ENCODE measurements at places on chromosomes 3 and 15.

GRCh38 chr15:70264014-70264582, 166.4 kb upstream of the TLE3 start:
- no peak for DNase-seq

DNA sequence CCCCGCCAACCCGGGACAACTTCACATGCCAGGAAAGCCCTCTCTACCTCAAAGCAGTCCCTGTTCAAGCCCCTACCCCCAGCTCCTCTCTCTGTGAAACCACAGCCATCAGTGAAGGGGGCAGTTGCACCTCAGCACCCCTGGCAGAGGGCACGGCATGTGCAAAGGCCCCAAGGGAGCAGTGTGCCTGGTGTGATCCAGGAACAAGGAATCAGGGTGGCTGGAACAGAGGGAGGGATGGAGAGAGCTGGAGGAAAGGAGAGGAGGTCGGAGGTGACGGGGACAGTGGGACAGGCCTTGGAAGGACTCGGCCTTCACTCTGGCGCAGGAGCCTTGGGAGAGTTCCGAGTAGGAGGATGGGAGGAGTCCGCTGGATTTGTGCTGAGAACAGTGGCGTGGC, 26.5 kb upstream of the IQSEC1 start:
- DNase-seq = no peak

DNA sequence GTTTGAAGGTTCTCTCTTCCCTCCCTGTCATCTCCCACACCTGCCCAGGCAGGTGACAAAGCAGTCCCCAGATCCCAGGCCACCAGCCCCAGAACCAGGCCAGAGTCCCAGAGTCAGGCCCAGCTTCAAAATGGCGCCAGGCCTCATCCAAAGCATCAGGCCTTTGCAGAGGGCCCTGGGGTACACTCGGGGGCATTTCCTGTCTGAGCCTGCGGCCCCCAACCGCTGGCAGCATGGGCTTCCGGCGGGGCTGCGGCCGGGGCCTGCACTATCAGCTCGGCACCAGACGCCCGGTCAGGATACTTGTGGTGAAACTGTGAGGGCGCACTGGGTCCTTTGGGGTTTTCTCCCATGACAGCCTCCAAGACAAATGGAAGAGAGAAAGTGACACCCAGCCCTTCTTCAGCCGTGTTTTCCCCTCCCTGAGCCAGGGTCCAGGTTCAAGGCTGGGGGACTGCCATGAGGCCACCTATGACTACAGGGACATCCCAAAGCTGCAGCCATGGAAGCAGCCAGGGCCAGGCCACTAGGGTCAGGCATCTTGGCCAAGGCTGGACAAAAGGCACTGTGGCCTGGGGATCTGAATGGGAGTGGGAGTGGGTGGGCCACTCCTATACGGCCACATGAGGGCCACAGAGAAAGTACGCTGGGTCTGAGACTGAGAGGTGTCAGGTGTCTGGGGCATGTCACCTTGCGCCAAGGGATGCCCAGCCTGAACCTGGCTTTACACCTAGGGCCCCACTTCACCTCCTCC, 33.9 kb downstream of the RPN1 start:
- DNase-seq = no peak

GRCh38 chr15:70327856-70328678, 230.3 kb upstream of the TLE3 start:
- DNase-seq = peak; percentile 86

DNA sequence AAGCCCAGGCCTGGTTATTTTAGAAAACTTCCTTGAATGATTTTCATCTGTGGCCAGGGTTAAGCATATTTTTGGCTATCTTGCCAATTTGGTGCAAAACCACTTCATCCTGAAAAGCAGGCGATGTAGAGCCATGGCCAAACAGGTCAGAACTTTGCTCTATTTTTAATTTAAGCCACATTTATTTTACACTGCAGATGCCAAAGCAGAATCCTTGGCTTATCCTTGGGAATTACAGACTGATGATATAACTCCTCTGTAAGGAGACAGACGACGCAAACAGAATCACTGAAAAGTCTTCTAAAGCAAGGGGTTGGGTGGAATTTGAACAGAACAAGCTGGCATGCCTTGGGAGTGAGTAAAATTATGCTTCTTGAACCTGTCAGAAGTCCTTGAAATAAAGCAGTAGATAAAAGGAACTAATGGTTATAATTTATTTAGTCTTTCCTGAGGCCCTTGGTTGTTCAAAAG, 121.9 kb downstream of the CHST2 start:
- no peak for DNase-seq

- DNase-seq = no peak
These were observed 848 bp upstream of the RHCG start for GRCh38 chr15:89497231-89497630.

GRCh38 chr3:127677541-127678314, 5.0 kb downstream of the ABTB1 start:
- DNase-seq = peak; percentile 62

DNA sequence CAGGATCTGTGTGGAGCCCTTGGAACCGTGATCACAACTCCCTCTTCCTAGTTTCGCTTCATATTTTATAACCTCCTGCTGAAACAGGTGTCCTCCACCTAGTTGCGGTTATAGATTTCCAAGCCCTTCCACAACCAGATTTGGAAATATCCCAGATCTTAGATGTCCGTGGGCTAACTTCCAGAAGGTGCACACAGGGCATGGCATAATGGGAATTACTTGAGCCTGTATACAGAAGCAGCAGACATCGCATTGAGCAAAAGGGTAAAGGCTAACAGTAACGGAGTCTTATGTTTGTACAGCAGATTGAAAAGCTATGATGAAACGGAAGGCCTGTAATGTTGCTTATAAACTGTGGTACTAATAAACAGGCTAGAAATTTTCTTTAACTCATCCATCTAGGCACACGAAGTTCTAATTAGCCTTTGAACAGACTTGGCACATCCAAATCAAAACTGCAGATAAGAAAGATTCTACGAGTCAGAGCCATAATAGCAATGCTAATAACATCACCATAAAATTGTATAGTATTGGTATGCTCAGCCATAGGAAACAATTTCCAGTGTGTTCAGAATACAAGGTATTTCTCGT, 1.2 kb upstream of the USF3 start:
- DNase-seq = no peak

GRCh38 chr3:48428572-48429316, 1.1 kb downstream of the PLXNB1 start:
- peak; percentile 80 for DNase-seq

DNA sequence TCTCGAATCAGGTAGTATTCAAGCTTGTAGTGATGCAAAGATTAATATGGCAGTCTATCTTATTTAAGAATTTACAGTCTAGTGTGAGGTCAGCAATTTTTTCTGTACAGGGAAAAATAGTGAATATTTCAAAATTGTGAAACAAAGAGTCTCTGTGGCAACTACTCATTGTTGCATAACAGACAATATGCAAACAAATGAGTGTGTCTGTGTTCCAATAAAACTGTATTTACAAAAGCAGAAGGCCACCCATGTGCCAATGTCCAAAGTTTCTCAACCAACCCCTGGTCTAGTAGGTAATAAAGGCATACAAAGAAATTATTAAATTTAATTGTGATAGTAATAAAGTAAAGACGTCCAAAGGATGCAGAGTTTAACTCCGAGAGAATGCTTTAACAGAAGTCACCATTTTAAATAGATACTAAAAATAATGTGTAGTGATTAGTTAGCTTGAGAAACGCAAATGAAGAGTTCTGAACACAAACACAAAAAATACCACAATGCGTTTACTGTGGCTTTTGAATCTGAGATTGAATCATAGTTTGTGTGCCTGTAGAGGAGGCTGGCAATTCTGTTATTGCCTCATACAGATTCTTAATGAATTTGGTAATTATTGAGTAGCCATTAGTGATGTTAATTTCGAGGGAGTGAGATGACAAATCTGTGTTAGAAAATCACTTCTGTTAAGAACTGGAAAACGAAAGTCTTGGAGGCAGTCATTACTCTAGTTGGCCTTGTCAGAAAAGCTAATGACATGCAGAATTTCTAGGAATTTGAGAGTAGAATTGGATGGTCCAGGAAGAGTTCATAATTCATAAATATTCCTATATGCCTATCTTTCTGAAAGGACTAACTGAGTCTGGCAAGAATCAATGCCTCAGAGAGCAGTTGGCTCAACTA, 48.7 kb downstream of the CADM2 start:
- DNase-seq = no peak

GRCh38 chr3:98623572-98624280, 30.3 kb upstream of the CPOX start:
- DNase-seq = no peak

GRCh38 chr3:127233371-127233770, 40.4 kb downstream of the PRR23E start:
- no peak for DNase-seq

Data from left forelimb (tissue), 1 donor.